ENCODE measurements at places on chromosomes 6 and 20.

DNA sequence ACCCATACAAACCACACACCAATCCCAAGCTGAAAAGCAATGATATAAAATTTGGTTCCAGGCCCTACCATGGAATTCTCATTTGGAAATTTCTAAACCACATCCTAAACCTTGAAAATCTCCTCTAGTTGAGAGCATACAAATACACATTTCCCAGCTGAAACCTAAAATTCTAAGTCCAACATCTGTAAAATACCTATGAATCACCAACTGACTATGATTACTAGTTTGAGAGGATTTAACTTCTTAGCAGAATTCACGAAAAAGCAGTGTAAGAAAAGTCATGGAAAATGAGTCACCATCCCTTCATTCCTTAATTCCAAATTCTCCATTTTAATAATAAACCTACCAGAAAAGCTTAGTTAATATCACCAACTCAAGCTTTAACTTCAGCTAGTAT, 15.4 kb downstream of the RANBP9 start:
- no peak for DNase-seq

DNA sequence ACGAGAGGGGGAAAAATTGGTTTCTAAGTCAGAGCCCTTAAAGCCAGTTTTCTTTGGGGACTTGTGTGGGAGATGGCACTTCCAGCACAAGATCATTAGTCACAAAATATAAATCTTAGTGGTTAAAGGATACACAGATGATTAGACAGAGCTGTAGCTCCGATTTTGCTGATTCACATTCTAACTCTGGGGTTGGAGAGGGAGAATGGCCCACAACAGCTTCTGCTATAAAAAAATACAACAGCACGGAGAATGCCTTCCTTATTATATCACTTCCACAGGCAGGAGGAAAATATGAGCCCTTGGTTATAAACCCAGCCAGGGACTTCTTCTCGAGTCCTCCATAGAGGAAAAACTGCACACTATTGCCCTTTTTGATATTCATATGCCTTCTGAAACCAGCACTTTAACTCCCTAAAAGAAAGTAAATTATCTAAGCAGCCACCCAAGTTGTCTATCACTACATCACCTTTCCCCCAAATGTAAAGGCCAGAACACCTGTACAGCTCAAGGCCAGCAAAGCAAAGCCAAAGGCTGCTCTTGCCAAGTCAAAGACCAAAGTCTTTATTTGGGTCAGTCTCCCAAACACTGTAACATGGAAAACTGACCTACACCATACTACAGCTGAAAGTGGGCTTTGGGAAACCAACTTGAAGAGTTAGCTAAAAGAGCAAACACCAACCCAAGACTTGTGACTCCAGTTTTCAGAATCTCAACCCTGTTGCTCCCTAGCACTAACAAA, 10.4 kb downstream of the MRPL14 start:
- DNase-seq, result no peak

DNA sequence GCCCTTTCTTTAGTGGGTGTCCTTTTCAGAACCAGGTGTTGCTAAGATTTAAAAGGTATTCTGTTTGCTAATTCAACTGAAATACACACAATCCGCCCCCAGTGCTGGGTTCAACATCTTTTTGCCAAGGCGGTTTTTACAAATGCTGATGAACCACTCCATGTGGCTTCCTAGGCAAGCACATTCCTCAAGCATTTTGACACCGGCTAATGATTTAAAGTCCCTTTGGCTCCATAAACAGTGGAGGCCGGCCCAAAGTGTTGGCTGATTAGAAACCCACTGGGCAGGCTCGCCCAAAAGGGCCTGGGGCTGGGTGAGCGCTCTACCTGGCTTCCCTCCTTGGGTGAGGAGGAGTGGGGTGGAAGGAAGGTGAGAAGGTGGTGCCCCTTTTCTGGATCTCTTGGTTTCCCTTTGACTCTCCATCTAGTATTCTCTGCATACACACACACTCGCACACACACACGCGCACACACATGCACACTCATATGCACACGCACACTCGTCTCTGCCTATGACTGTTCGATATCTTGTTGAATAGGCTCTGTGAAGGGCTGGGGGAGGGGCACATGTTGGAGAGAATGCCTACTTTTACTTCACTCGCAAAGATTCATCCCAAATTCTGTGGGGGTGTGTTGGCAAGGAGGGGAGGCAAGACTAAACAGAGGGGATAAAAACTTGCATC, 66.7 kb upstream of the ARMC2 start:
- no peak for DNase-seq

DNA sequence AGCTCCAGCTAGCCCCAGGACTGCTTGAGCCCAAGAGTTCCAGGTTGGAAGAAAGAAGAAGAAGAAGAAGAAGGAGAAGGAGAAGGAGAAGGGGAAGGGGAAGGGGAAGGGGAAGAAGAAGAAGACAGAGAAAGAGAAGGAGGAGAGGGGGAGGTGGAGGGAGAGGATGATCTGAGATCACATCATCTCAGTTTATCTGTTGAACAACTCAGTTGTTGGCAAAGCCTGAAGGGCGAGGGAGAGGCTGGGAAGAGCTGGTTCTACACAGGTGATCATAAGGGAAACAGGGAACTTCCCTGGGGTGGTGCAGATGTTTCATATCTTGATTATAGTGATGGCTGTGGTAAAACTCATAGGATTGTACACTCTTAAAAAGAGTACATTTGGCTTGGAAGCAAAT, 3.1 kb upstream of the RRBP1 start:
- DNase-seq, result no peak

GRCh38 chr6:169972101-169972651, 220.8 kb downstream of the ERMARD start:
- DNase-seq, result no peak

GRCh38 chr6:133816171-133816570, 72.7 kb upstream of the TCF21 start:
- DNase-seq, result no peak

DNA sequence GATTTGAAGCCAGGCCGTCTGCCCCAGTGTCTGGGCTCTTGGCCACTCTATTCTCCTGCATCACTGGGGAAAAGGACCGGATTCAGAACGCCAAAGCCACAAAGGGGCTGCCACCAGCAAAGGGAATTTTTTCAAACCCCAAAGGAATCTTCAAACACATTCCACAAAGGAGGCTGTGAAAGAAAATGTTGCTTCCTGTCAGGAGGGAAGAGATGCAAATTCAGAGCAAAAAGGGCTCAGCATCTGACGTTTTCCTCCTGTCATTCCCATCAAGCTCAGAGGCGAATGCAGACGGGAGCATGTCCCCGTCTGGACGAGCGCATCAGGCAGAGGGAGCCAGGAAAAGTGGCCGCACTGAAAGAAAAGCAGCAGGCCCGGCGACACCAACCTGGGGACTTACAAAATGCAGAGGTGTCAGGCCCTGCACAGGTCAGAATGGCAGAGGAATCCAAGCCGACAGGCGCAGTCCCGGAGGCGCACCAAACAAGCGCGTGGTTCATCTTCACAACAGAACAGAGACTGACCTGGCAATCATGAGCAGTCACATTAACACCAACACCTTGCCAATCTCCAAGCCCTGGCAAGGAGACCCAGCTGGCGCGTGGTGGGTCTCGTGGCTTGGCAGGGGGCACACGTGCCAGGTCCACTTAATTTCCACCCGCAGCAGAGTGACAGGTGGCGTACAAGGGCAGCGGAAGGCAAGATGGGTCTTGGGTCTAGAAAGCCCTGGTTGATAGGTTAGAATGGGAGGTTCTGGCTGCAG, 62.8 kb downstream of the GRM4 start:
- peak; percentile 88 for DNase-seq

- no peak for DNase-seq
Observed at GRCh38 chr20:29762620-29763019, 1494.8 kb upstream of the DEFB115 start.

- DNase-seq, result peak; percentile 1
Observed at GRCh38 chr6:140441256-140441655, 1066.8 kb upstream of the CITED2 start.

GRCh38 chr6:13146442-13146841, 181.9 kb downstream of the TBC1D7 start:
- DNase-seq, result no peak

- no peak for DNase-seq
Observed at GRCh38 chr20:623704-624103, 13.6 kb upstream of the TCF15 start.

- DNase-seq, result no peak
Observed at GRCh38 chr6:53831936-53832660, 37.3 kb downstream of the LRRC1 start.

- DNase-seq, result no peak
Observed at GRCh38 chr6:77178821-77179220, 284.5 kb downstream of the HTR1B start.

- DNase-seq, result peak; percentile 21
Observed at GRCh38 chr20:2914160-2914559, 40.9 kb downstream of the PTPRA start.

DNA sequence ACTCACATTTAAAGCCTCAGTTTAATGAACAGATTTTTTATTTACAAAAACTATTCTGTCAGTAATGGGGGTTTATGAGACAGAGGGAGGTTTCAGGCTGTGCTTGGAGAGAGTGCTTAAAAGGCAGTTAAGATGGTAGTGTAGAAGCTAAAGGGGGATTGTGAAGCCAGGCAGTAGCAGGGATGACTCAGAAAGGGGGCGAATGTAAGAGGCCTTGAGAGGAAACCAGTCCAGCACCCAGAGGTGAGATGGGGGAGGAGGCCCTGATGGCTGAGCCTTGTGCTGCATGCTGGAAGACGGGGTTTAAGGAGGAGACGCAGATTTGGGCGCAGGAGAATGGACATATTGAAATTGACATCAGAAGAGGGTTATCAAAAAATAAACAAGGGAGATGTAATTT, 6.6 kb upstream of the SERPINB9 start:
- no peak for DNase-seq

DNA sequence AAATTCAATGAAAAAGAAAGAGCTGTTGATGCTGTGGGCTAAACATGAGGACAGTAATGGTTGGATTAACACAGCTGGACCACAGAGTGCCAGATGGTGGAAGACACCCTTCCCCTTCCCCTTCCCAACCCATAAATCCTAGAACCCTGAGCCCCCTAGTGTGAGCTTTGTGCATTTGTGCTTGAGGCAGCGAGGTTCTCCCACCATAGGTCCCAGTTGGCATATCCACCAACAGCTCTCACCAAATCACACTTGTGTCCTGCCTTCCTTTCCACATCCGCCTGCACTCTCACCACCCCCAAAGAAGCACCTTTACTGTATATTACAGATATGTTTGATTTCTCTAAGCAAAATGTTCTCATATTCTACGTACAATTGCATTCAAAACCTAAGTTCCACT, 32.8 kb upstream of the HBS1L start:
- no peak for DNase-seq

- DNase-seq, result no peak
Observed at GRCh38 chr6:52191824-52192223, 5.6 kb downstream of the IL17A start.

DNA sequence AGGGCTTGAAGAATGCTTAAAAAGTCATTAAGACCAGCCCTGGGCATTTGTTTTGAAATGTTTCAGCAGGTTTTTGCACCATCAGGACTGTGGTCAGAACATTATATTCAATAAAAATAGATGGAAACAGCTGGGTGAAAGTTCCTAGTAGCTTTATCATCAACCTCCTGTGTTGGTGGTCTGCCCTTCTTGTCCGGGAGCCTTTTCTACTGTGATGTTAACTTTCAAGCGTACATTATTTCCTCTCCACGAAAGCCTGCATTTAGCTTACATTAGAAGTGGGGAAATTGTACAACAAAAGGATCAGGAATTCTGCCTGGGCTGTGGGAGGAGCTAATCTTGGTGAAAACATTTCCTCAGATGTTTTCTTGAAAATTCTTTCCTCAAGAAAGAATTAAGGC, 71.1 kb downstream of the LAMA4 start:
- no peak for DNase-seq

DNA sequence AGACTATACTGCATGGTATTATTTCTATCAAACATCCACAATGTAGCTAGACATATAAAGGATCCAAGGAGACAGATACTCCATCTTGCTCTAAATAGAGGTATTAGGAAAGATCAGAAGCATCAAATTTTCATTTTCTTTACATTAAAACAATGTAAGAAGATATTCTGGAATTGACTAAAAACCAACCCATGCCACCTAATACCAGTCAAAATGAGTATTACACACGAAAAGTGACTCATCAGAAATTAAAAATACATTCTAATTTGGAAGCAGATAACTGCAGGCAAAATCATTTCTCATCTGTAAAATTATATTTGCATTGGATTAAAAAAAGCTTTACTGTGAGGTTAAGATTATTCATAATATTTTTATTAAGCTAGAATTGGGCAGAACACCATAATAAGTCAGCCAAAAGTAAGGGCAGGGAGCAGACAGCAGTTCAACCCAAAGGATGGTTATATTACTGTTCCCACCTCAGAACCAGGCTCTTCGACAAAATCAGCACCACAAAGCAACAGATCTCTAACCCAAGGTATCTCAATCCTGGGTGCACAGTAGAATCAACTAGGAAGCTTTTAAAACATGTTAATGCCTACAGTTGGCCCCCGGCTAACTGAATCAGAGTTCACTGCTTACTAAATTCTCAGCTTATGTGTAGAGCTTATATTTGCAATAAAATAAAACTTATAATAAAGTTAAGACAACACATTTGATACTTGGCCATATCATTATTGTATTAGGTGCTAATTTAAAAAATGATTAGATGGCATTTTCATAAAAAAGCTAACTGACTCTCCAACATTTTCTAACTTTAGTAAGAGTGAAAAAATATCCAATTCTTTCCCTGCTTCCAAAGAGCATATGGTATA, 35.2 kb downstream of the SAMD3 start:
- no peak for DNase-seq

DNA sequence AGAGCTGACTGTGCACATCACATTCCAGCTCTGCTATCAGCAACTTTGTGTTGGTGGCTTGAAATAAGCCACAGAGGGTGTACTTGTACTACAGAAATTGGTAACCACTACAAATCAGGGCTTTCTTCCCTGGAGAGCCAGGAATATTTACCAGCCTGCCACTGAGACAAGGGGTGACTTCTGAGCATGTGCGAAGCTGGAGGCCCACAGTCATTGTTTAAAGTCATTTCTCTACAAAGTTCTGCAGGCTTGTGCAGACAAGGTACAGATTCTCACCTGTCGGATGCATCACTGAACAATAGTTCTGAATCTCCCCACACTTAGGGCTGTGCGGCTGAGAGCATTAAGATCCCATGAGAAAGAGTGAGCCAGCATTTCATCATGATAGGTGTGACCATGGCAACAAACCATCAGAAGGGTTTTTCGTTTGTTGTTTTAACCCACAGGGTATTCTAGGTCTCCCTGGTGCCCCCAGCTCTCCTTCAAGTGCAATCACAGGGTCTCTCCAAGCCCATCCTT, 292.8 kb downstream of the CDC5L start:
- no peak for DNase-seq

All from cerebellum (tissue), 4 donors.